ENCODE measurements at places on chromosomes 3 and 15.

DNA sequence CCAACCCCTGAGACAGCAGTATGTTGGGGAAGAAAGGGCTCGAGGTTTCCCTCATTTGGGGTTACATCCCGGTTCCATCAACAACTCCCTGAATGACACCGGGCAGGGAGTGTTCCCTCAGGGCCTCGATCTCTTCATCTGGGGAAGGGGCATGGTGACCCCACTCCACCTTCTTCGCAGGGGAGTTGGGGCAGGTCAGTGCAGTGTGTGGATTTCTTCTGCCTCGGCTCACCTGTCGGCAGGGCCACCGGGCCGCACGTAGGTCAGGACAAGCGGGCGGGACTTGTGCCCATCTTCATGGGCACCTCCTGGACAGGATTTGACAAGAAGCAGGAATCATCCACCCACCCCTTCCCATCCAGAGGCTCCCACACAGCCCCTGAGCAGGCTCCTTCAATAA is 17.4 kb downstream of the GRIP2 start:
- DNase-seq: no peak

DNA sequence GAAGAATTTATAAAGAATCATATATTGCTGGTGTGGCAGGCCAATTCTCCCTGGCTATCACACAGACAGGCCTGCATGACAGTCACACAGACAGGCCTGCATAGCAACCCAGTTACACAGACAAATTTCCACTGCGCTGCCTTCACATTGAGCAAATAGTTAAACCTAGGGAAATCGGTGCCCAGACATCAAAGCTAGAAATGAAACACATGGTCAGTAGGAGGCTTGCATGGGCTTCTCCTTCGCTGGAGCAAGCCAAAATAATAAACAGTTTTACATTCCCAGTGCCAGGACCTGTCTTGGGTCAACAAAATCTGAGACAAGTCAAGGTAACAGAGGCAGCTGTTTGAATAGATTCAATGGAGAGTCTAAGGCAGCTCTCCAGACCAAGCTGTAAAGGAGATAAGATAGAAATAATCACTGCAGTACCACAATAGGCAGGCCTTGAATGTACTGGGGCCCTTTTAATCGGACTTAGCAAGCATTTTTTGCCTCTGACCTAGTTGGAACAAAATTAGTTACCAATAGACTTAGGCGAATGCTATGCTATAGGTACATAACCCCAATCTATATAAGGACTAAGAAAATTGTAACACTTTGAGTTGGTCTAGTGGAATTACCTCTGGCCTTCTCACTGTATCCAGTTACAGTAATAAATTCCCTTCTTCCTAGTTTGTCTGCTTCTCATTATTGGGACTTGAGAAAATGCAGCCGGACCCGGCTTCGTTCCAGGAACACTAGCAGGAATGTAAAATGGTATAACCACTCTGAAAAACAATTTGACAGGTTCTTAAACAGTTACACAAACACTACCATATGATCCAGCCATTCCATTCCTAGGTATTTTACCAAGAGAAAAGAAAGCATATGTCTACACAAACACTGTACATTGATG is 274.7 kb upstream of the UBE2E2 start:
- no peak for DNase-seq

GRCh38 chr15:66405615-66406014 is 18.9 kb downstream of the MAP2K1 start:
- DNase-seq: no peak

DNA sequence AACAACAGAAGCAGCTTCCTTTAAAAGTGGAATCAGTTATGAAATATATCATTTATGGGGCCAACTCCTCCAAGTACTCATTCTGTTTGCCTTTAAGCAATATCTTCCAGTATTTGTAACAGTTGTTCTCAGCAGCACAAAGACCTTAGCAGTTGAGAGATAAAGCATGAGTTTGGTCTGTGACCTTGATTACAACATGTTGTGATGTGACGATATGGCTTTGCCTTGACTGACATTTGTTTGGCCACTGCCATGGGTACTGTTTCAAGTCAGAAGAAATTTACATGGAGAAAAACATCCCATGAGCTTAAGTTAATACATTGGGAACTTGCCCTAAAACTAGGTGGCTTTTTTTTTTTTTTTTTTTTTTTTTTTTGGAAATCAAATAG is 175.1 kb upstream of the KBTBD8 start:
- no peak for DNase-seq

- DNase-seq: no peak
Observed at GRCh38 chr3:152328841-152329240, 60.1 kb downstream of the MBNL1 start.

DNA sequence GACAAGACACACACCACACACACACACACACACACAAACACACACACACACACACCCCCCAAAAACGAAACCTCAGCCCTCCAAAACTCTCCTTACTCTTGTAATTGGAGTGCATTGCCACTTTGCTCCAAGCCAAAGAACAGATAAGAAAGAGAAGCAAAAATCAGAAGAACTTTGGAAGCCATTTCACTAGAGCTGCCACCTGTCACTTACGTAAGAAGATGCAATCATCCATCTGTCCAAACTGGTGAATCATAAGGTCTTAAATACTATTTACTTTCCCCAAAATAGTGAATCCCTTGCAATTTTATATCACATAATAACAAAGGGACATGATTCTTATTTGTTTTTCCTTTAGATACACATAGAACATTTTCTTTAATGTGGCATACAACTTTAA is 285.4 kb downstream of the ZBTB20 start:
- no peak for DNase-seq

GRCh38 chr15:80999623-81000036 is 1.1 kb upstream of the TLNRD1 start:
- DNase-seq: no peak

GRCh38 chr3:58271901-58272501 is 34.0 kb upstream of the RPP14 start:
- DNase-seq: no peak

DNA sequence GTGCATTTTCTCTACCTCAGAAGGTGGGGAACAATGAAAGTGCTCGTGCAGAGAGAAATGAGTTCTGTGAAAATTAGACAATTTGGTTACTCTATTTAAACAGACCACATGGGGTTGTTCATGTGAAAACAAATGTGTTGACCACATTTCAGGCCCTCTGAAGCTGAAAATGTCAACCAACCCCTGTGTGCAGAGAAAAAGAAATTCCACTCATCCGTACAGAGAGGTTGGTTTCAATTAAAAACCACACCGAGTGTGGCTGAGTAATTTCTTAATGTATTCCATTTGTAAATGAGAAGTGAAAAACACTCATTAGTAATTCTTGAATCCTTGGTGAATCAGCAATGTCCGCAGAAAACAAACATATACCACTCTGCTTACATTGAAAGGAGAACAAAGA is 46.9 kb upstream of the SLC7A14 start:
- no peak for DNase-seq

GRCh38 chr3:194574639-194575483 is 58.4 kb downstream of the TMEM44 start:
- DNase-seq: no peak

DNA sequence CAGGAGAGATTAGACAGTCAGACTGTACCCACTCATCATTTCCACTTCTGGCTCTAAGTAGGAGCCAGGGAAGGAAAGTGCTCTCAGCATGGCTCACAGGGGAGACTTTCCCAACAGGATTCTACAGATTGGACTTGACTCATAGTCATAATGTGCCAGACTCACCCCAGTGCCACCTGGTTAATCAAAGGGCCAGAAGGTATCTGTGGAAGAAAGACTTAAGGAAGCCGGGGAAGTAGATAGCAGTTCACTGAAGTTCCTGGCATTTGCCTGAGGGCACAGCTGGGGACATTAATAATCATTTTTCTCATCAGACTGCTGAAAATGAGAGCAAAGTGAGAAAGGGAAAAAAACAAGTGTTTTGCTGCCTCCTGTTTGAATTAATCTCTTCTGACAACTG is 717.5 kb downstream of the TUSC7 start:
- DNase-seq: no peak

DNA sequence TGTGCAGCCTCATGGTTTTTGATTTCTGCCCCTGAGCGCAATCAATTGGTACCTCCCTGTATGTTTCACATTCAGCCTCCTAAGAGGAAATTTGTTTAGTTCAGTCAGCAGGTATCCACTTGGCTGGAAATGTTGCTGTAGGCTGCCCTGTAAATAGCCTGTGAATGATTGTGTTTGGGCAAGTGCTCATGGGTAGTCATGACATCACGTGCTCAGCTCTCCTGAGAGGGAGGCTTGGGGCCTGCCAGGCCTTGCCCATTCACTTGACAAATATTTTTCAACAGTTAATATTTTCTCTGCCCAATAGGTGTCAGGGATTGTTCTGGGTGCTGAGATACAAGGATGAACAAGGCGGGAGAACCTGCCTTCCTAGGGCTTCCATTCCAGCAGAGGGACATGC is 13.3 kb downstream of the HRH1 start:
- no peak for DNase-seq

- DNase-seq: no peak
Observed at GRCh38 chr3:173402656-173403055, 5.1 kb downstream of the NLGN1 start.

DNA sequence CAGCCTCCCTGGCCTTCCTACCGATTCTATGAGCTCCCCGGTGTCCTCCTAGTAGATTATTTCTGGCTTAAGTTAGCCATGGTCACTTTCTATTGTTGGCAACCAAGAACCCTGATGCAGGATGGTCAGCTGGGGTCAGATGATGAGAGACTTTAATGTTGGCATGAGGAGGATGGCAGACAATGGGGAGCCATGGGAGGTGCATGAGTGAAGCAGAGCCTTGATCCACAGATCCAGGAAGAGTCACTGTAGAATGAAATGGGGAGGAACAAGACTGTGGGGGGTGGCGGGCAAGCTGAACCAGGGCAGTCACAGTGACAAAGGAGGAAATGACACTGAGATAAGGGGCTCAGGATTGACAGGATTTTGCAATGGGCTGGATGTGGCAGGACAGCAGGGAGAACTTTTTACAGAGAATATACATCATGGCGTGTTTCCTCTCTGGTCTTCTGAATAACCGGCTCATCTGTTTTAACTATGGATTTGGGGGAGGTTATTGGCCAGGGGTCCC is 60.9 kb downstream of the RPLP1 start:
- DNase-seq: no peak

DNA sequence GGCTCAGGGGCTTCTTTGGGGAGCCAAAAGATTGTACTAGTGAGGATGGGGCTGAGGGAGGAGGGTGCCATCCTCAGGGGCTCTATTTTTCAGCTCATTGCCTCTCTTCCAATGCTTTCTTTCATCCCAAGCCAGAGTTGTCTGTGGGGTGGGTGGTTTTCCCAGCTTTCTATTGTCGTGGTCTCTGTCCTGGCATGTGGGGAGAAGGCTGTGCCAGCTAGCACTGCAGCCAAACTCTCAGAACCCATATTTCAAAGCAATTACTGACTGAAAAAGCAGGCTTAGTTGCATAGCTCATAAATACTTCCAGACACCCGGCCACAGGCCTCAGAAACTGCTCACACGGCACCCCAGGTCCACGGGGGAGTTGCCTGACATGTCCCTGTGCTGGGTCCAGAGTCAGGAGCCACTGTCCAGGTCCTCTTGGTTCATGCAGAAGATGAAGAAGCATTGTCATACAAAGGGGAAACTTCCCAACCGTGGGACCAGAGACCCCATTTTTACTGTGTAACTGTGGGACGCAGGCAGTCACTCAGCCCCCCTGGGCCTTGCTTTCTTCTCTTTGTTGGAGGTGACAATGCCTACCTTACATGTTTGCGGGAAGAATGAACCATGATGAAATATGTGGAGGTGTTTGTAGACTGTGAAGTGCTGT is 27.6 kb downstream of the FGD5 start:
- no peak for DNase-seq

- DNase-seq: no peak
Observed at GRCh38 chr3:21142949-21143348, 608.1 kb downstream of the ZNF385D start.

DNA sequence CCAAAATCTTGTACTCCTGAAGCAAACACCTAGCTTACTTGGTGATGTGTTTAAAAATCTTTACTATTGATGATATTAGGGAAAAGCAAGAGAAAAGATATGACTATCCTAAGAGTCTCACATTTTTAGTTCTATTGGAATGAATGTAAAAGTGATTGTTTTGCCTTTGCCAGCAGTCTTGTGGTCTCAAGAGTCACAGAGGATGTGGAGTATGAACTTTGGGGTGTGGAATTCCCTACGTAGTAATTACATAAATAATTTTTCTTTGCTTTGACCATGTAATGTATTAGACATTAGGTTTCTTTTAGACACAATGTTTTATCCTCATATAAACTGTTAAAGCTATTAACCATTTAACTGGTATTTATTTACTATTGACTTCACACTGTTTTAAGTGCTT is 387.6 kb downstream of the NAALADL2 start:
- DNase-seq: no peak

GRCh38 chr15:53129121-53129904 is 339.2 kb upstream of the ONECUT1 start:
- DNase-seq: no peak

GRCh38 chr15:95044745-95045417 is 813.5 kb downstream of the MCTP2 start:
- DNase-seq: no peak

- DNase-seq: no peak
Observed at GRCh38 chr3:158908187-158908734, 106.4 kb downstream of the MFSD1 start.
